GM23338 (cell line): ENCODE measurements at places on chromosomes 4 and X. TPM values are rescaled to one million over a fixed set of nuclear protein-coding genes. Genes with fewer than 3 reads are reported as not detected.

Gene ADH1C
- total RNA-seq, result not detected in 2 replicates

DNA sequence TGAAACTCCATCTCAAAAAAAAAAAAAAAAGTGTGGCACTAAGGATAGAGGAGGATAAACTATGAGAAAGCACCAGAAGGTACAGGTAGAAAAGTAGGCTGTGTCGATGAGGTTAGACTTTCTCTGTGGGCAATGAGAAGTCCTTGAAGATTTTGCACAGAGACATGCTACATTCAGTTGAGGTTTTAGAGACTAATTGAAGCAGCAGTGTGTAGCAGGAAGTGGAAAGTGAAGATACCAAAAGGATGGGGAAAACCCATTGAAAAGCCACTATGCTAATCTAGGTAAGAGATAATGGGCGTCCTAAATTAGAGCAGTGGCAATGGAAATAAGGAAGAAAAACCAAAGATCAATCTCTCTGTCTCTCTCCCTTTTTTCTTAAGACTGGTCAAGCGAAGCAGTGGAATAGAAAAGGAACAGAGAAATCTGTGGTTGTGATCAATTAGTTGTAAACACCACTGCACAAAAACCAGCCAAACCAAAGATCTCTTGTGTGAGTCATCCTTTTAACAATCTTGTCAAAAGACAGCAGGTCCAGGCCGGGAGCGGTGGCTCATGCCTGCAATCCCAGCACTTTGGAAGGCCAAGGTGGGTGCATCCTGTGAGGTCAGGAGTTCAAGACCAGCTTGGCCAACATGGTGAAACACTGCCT lies 3.5 kb downstream of the SPINK2 start:
- H3K36me3 ChIP-seq, result no peaks in the 10 kb centered on the region
- H3K27ac ChIP-seq, result no peak overlapping the region
- H3K4me1 ChIP-seq, result peaks cover 4% of the 10 kb centered on the region; the same call in 1 of the 2 replicates
- no peak overlapping the region for H3K4me3 ChIP-seq
- no peak for DNase-seq
- peaks cover 37% of the 10 kb centered on the region for H3K27me3 ChIP-seq

DNA sequence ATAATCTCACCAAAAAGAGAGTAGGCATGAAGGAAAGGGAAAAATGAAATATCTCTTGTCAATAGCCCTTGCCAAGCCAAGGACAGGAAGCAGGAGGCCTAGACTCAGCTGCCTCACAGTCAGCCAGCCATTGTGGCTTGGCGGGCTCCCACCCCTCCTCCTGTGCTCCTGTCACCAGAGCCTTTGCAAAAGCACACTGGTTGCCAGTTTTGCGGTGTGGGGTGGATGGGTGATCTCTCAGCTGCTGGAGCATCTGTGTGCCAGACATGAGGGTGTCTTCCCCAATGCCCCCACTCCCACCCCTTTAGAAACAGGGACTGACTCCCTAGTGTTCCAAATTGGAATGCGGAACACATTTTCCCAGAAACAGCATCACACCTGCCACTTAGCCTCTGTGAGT lies 26.1 kb downstream of the ARHGEF6 start:
- no peak overlapping the region for H3K4me3 ChIP-seq
- peaks cover 3% of the 10 kb centered on the region for H3K4me1 ChIP-seq
- no peak overlapping the region for H3K27ac ChIP-seq
- no peaks in the 10 kb centered on the region for H3K36me3 ChIP-seq
- DNase-seq, result no peak
- no peaks in the 10 kb centered on the region for H3K27me3 ChIP-seq

GRCh38 chr4:7784131-7784870 lies 155.4 kb downstream of the AFAP1 start:
- DNase-seq, result no peak
- peaks cover 7% of the 10 kb centered on the region for H3K36me3 ChIP-seq
- no peak overlapping the region for H3K4me3 ChIP-seq
- no peak overlapping the region for H3K27ac ChIP-seq

DNA sequence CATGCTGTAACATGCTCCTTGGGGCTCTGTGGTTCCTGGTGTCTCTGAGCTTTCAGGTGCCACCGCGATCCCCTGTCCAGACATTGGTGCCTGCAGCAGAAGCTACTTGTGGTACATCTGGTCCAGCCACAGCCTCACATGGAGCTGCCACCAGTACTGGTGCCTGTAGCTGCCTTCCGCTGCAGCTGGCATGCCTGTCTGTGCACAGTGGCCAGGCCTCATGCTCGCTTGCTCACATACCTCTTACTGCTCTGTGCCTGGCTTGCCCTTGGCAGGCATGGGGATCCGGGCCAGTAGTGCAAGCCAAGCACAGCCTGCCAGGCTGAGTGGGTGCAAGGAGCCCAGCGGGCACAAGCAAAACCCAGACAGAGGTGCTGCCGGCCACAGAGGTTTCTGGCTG lies 618.6 kb downstream of the DMD start:
- no peak overlapping the region for H3K4me3 ChIP-seq
- H3K36me3 ChIP-seq, result no peaks in the 10 kb centered on the region
- DNase-seq, result no peak
- no peaks in the 10 kb centered on the region for H3K27me3 ChIP-seq
- H3K4me1 ChIP-seq, result no peaks in the 10 kb centered on the region

- DNase-seq, result no peak
- no peaks in the 10 kb centered on the region for H3K27me3 ChIP-seq
- H3K4me1 ChIP-seq, result peaks cover 32% of the 10 kb centered on the region
Measured at GRCh38 chr4:88819818-88820697, 122.4 kb upstream of the NAP1L5 start.

- H3K27ac ChIP-seq, result no peak overlapping the region
- peaks cover 8% of the 10 kb centered on the region; the same call in 1 of the 2 replicates for H3K4me1 ChIP-seq
- peak; percentile 69 for DNase-seq
- H3K36me3 ChIP-seq, result no peaks in the 10 kb centered on the region
Measured at GRCh38 chr4:154208424-154208823, 283.2 kb downstream of the DCHS2 start.
